A549 treated with GW870086 at 1 μM for 4 hours (cell line): ENCODE measurements at places on chromosomes 1 and 21. TPM values are rescaled to one million over a fixed set of nuclear protein-coding genes. Genes with fewer than 3 reads are reported as not detected.

The GJC2 gene
- total RNA-seq: 0.17 to 0.53 TPM (median 0.40 TPM) in 5 replicates

The ADIPOR1 gene
- total RNA-seq: 55.3 to 64.2 TPM (median 62.8 TPM) in 5 replicates

The ARHGEF11 gene
- 15.6 to 19.9 TPM (median 17.9 TPM) in 5 replicates for total RNA-seq

The CRNN gene
- not detected in 5 replicates for total RNA-seq

The FLG2 gene
- total RNA-seq: not detected in 5 replicates

The DISP1 gene
- total RNA-seq: 1.3 to 2.2 TPM (median 2.0 TPM) in 5 replicates

The HEYL gene
- total RNA-seq: 2.9 to 3.6 TPM (median 3.0 TPM) in 5 replicates

The AMIGO1 gene
- total RNA-seq: 1.1 to 1.4 TPM (median 1.2 TPM) in 5 replicates

The MTARC2 gene
- 9.6 to 11.8 TPM (median 10.2 TPM) in 5 replicates for total RNA-seq

The SELL gene
- total RNA-seq: 0.08 to 1.5 TPM (median 0.17 TPM) in 5 replicates

The SH3GLB1 gene
- total RNA-seq: 30.1 to 40.0 TPM (median 37.3 TPM) in 5 replicates

The FAM78B gene
- 0.21 to 0.52 TPM (median 0.35 TPM) in 5 replicates for total RNA-seq

The FCER1G gene
- 0.46 to 0.74 TPM in 2 of 5 replicates, not detected in the others for total RNA-seq

The PGLYRP4 gene
- not detected in 5 replicates for total RNA-seq

The TRIM46 gene
- total RNA-seq: 1.8 to 2.9 TPM (median 2.6 TPM) in 5 replicates

The KRTAP13-2 gene
- total RNA-seq: not detected in 5 replicates

The EFNA1 gene
- 23.0 to 32.0 TPM (median 28.5 TPM) in 5 replicates for total RNA-seq

The IL20 gene
- total RNA-seq: not detected in 5 replicates

The GUCA2B gene
- total RNA-seq: not detected in 5 replicates

The LRRC71 gene
- 0.11 to 0.22 TPM (median 0.19 TPM) in 3 of 5 replicates, not detected in the others for total RNA-seq

The PPM1J gene
- total RNA-seq: 0.89 to 1.6 TPM (median 0.99 TPM) in 5 replicates

The KCND3 gene
- total RNA-seq: not detected in 5 replicates

The ZSCAN20 gene
- total RNA-seq: 1.5 to 2.2 TPM (median 1.9 TPM) in 5 replicates

The TMPRSS15 gene
- total RNA-seq: not detected in 5 replicates

The SPATA21 gene
- total RNA-seq: 0.05 to 0.11 TPM (median 0.06 TPM) in 4 of 5 replicates, not detected in the other

The GRIK3 gene
- not detected in 5 replicates for total RNA-seq

The RCSD1 gene
- total RNA-seq: 0.06 to 0.14 TPM in 2 of 5 replicates, not detected in the others

The MASP2 gene
- total RNA-seq: 0.11 to 0.31 TPM (median 0.15 TPM) in 4 of 5 replicates, not detected in the other

The RGS13 gene
- total RNA-seq: not detected in 5 replicates

The LCA5L gene
- 0.89 to 1.6 TPM (median 1.3 TPM) in 5 replicates for total RNA-seq

The PRELP gene
- not detected in 5 replicates for total RNA-seq

The GABRD gene
- 0.23 to 1.1 TPM (median 0.63 TPM) in 5 replicates for total RNA-seq

The DPT gene
- total RNA-seq: not detected in 5 replicates

The VPS72 gene
- 42.3 to 58.6 TPM (median 46.7 TPM) in 5 replicates for total RNA-seq

The HSD3B2 gene
- not detected in 5 replicates for total RNA-seq

The RCAN1 gene
- total RNA-seq: 16.1 to 18.3 TPM (median 16.4 TPM) in 5 replicates

The HIVEP3 gene
- total RNA-seq: 2.6 to 3.9 TPM (median 3.1 TPM) in 5 replicates

The CHRM3 gene
- 0.03 to 0.16 TPM (median 0.08 TPM) in 4 of 5 replicates, not detected in the other for total RNA-seq

The RXRG gene
- total RNA-seq: 0.07 TPM in 1 of 5 replicates, not detected in the others

The SPRR5 gene
- not detected in 5 replicates for total RNA-seq

The MCOLN2 gene
- total RNA-seq: 1.2 to 2.9 TPM (median 2.1 TPM) in 5 replicates

The AQP10 gene
- not detected in 5 replicates for total RNA-seq

The ASPM gene
- 17.1 to 25.9 TPM (median 22.1 TPM) in 5 replicates for total RNA-seq

The OR2T11 gene
- not detected in 5 replicates for total RNA-seq

The ZNF593OS gene
- total RNA-seq: 0.26 to 0.31 TPM in 2 of 5 replicates, not detected in the others

The RBBP5 gene
- total RNA-seq: 11.6 to 15.3 TPM (median 12.3 TPM) in 5 replicates

The BNIPL gene
- total RNA-seq: 0.05 to 0.24 TPM (median 0.12 TPM) in 4 of 5 replicates, not detected in the other

The CFHR3 gene
- total RNA-seq: 0.08 to 0.20 TPM (median 0.15 TPM) in 4 of 5 replicates, not detected in the other

The TTC34 gene
- 0.02 to 0.05 TPM (median 0.03 TPM) in 5 replicates for total RNA-seq

The TMEM240 gene
- 0.39 to 0.81 TPM (median 0.44 TPM) in 4 of 5 replicates, not detected in the other for total RNA-seq

The KRTAP27-1 gene
- total RNA-seq: not detected in 5 replicates

The GSTM5 gene
- not detected in 5 replicates for total RNA-seq

The VASH2 gene
- 2.6 to 4.7 TPM (median 3.6 TPM) in 5 replicates for total RNA-seq

The LCE2B gene
- total RNA-seq: not detected in 5 replicates

The C8A gene
- not detected in 5 replicates for total RNA-seq

The FCGR3A gene
- total RNA-seq: not detected in 5 replicates

The SMPDL3B gene
- total RNA-seq: 1.3 to 2.3 TPM (median 1.5 TPM) in 5 replicates
